ENCODE measurements at places on chromosomes 11 and 22.

GRCh38 chr11:55658031-55658573 lies 3.9 kb upstream of the OR4C6 start:
- no peak for ATAC-seq

- ATAC-seq: peak; percentile 97
Measured at GRCh38 chr11:125070699-125071254, 7.7 kb downstream of the SLC37A2 start.

DNA sequence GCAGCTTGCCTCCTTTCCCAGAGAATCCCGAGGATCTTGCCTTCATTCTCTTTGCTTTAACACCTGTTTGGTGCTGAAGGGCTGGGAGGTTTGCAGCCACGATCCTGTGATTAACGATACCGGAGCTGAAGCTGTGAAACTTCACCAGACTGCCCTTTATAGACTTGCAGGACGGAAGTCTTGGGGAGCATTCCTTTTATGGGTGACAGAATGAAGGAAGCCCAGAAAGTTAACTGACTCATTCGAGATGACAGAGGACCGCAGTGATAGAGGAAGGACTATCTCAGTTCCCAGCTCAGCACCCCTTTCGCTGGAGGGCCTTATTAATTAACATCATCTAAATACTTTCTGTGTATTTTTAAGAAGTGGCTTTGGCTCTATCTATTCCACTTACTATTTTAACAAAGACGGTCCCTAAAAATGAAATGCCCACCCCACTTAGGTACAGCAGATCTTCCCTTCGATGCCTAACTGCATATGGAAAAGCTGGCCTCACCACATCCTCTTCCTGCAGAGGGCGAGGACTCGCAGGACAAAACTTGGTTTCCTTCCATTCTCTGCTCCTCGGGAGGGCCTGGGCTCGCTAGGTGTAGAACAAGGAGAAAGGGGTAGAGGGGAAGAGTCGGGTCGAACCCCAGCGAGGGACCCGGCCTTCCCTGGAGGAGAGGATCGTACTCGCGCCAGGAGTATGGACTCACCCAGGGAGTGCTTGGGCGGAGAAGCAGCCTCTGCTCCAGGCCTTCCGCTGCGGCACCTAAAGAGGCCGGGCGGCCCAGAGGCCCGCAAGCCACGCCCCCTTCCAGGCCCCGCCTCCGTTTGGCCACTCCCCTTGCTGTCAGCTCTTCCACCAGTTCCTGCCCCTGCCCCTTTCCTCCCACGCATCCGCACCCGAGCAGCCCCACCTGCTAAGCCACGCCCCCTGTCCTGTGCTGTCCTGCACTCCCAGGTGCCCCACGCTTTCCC lies 30.7 kb upstream of the USP47 start:
- no peak for ATAC-seq

DNA sequence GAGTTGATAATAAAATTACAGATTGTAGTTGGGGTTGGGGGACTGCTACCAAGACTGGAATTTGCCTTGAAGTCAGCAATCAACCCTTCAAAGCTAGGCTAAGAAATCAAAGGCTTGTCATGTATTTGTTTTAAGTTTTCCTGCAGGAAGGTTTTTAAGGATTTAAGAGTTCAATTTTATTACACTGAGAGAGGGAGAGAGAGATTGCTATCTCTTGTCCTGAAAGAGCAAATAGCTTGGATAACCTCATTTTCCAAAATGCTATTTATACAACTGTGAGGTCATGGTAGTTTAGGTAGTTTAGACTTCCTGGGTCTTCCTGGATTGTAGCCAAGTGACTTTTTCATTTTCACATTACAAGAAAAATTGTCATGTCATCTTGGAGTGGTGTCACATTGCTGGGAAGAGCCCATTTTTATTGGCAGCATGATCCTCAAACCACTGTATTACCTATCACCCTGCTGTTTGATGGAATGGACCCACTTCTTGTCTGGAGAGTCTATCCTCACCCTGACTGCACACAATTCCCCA lies 10.1 kb upstream of the PRSS23 start:
- no peak for ATAC-seq

GRCh38 chr11:102139081-102139498 lies 28.8 kb downstream of the YAP1 start:
- ATAC-seq: peak; percentile 84

- no peak for ATAC-seq
Measured at GRCh38 chr22:17580441-17581031, 17.2 kb downstream of the SLC25A18 start.

GRCh38 chr11:47396049-47396320 lies 12.4 kb upstream of the SLC39A13 start:
- ATAC-seq: no peak

GRCh38 chr11:64229744-64230170 lies 591 bp upstream of the DNAJC4 start:
- ATAC-seq: no peak

GRCh38 chr11:96299155-96299888 lies 43.7 kb downstream of the MAML2 start:
- ATAC-seq: no peak

- no peak for ATAC-seq
Measured at GRCh38 chr22:45535290-45535689, 32.6 kb downstream of the FBLN1 start.

Measured in esophagus mucosa (tissue), 1 donor.